Thoracic aorta (tissue), 2 donors: ENCODE measurements at places on chromosomes 5 and 9. TPM values are rescaled to one million over a fixed set of nuclear protein-coding genes. Genes with fewer than 3 reads are reported as not detected.

DNA sequence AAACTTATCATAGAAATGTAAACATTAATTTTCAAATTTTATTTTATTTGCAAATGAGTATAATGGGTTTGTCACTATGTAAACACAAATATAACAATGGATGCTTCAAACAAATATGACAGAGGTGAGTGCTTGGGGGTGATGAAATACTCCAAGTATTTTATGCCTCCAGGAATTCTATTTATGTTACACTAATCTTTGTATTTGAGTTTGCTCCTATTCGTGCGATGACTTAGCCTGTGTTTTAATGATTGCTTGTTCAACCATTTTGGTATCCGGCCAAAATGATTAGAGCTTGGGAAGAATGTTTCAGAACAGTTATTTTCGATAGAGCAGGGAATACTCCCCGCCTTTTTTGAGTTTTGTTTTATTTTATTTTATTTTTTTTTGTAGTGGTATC lies 5.0 kb downstream of the DMRT2 start:
- DNase-seq = no peak

The PCDHA7 gene
- total RNA-seq = 0.54 TPM

DNA sequence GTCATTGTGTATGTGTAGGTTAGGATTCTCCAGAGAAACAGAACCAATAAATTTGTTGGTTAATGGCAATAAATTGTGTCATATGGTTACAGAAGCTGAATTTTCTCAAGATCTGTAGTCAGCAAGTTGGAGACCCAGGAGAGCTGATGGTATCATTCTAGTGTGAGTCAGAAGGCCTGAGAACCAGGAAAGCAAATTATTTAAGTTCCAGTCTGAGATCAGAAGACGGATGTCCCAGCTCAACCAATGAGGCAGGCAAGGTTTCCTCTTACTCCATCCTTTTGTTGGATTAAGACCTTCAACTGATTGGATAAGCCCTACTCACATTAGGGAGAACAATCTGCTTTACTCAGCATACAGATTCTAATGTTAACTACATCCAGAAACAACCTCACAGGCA lies 656.3 kb downstream of the ANXA1 start:
- DNase-seq = no peak

- DNase-seq = no peak
Measured at GRCh38 chr9:130196643-130197042, 24.4 kb downstream of the NCS1 start.

GRCh38 chr5:35194635-35195471 lies 35.4 kb downstream of the PRLR start:
- DNase-seq = no peak

DNA sequence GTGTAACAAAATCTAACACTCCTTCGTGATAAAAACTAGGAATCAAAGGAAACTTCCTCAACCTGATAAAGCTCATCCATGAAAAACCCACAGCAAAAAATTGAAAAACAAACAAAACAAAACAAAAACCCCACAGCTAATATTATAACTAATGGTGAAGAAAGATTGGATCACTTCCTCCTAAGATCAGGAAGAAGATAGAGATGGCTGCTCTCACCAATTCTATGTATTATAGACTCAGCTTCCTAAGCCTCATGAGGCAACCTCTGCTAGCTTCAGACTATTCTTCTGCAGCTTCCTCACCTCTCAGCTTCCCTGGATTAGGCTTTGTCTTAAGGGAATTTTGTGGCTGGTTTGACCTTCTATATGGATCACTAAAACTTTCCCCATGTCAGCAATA lies 40.1 kb downstream of the PHAX start:
- no peak for DNase-seq

- DNase-seq = no peak
Measured at GRCh38 chr5:175840050-175840841, 31.1 kb upstream of the CPLX2 start.
